Lower leg skin (tissue), 4 donors: ENCODE measurements at places on chromosomes 5 and 9. TPM values are rescaled to one million over a fixed set of nuclear protein-coding genes. Genes with fewer than 3 reads are reported as not detected.

DNA sequence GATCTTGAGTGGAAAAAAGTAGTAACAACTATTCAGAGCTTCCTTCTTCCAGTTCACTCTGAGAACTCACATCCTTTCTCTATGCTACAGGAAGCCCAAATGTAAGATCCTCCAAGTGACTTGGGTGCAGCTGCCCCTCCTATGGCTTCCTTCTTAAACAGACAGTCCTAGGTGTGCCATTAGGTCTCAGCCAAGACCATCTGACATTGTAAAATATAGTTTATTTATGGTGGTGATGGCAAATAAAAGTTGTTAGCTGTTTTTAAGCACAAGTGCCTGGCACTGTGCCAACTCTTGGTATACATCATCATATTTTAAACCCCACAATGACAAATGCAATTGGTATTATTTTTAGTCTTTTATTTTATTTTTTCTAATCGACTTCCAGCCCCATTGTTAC lies 58.1 kb downstream of the TMEM252 start:
- no peak for DNase-seq

Gene TXNDC15
- total RNA-seq: 71.7 TPM

DNA sequence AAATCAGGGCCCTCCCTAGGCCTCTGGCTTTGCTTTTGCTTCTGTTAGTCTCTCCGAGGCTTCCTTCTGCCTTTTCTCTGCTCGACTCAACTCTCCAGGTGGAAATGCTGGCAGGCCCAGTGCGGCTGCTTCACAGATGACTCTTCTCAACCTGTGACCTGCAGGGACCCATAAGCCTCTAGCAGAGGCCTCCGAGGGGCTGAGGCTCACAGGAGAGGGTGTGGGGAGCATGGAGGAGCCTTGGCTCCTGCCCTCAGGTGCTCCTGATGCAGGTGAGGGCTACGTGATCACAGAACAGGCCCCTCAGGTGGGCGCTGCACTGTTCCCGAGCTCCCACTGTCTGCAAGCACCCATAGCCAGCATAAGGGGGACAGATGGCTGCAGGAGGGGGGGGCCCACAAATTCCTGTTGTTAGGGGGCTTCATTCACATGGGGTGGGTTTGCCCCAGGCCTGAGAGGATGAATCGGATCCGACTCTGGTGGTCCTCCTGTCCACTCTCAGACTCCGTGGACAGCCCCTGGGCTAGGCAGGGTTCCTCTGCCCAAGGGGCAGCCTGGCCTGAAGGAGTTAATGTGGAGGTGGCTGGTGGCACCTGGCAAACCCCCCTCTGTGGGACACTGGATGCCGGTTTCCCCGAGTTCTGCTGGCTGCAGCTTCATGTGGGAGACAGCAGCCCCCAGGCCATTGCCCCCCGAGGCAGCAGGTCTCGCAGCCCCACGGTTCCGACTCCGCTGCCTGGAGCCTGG lies 10.9 kb upstream of the FCN2 start:
- no peak for DNase-seq

GRCh38 chr9:10876333-10876732 lies 263.5 kb upstream of the PTPRD start:
- DNase-seq: no peak

DNA sequence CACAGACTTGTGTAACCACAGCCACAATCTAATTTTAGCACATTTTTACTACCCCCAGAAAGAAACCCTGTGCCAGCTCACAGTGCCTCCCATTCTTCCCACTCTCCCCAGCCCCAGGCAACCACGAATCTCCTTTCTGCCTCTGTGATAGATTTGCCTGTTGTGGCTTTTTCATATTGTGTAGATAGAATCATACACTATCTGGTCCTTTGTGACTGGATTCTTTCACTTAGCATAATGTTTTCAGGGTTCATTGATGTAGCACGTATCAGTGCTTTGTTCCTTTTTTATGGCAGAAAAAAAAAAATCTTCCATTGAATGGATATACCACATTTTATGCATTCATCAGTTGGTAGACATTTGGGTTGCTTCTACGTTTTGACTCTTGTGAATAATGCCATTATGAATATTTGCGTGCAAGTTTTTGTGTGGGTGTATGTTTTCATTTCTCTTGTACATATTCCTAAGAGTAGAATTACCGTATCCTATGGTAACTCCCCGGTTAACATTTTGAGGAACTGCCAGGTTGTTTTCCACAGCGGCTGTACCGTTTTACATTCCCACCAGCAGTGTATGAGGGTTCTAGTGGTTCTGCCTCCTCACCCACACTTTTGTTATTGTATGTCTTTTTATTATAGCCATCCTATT lies 64.5 kb downstream of the RCL1 start:
- DNase-seq: no peak

GRCh38 chr9:22116758-22117157 lies 107.7 kb upstream of the CDKN2B start:
- DNase-seq: no peak

DNA sequence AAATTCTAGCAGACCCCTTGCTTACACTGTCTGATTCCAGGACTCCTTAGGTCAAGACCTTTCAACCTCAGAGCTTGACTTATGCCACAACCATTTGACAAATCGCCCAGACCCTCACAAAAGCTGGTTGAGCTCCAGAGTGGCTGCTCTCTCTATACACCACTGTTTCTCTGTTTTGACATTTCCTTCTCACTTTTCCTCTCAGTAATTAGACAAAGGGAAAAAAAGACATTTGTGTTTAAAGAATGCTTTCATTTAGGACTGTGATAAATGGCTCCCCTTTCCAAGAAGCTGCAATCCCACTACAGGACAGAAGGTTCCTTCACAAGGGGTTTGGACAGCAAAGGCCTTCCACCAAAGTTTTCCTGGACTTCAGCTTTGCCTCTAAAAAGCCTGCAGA lies 601.3 kb downstream of the NR2F1-AS1 start:
- no peak for DNase-seq

Gene SLC6A19
- total RNA-seq: not detected

DNA sequence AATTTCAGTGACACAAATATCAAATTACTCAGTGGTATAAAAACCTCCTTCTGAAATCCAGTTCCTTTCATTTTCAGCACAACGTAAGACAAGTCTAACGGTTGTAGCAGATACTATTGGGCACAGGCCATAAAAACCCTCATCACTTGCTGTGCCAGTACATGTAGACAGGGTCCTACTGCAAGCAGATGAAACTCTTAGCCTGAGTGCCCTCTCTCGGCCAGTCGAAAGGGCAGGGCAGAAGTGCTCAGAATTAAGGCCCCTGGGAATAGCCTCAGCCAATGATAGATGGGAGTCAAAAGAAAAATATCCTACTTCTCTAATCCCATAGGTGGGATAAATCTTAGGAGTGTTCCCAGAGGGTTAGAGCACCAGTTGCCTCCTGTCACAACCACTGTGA lies 168.5 kb upstream of the FER start:
- no peak for DNase-seq

Gene CAMK2A
- 0.23 TPM for total RNA-seq

- no peak for DNase-seq
Observed at GRCh38 chr5:146890066-146890465, 11.5 kb upstream of the PPP2R2B start.

Gene CIZ1
- total RNA-seq: 80.4 TPM

Gene CATSPER3
- 0.23 TPM for total RNA-seq

DNA sequence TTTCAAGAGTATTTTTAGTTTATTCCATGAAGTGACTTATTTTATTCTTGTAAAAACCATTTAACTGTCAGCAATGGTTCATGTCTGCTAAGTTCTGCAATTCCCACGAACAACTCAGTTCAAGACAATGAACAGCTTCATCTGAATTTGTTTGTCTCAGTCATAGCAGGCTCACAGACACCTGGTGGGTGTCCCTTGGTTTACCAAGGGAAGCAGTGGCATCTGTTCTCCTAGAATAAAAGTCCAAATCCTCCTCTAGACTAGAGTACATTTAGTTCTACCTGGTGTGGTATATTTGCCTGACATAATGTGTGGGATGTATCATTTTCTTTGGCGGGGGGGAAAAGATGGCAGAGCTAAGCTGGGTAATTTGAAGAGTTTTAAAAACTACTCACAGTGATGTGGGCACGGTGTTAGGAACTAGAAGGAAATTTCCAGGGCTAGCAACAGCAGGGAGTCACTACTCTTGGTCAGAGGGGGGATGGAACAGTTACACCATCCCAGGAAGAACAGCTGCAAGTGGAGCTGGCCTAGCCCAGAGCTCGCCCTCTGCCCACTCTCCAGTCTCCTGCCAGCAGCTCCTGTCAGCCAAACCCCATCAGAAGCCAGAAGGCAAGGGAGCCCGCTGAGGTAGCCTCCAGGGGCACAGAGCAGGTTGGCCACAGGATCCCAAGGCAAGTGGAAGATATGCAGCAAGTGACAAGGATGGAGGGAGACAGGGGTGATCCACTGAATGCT lies 100.3 kb downstream of the PJA2 start:
- DNase-seq: no peak

Gene IL5
- not detected for total RNA-seq

DNA sequence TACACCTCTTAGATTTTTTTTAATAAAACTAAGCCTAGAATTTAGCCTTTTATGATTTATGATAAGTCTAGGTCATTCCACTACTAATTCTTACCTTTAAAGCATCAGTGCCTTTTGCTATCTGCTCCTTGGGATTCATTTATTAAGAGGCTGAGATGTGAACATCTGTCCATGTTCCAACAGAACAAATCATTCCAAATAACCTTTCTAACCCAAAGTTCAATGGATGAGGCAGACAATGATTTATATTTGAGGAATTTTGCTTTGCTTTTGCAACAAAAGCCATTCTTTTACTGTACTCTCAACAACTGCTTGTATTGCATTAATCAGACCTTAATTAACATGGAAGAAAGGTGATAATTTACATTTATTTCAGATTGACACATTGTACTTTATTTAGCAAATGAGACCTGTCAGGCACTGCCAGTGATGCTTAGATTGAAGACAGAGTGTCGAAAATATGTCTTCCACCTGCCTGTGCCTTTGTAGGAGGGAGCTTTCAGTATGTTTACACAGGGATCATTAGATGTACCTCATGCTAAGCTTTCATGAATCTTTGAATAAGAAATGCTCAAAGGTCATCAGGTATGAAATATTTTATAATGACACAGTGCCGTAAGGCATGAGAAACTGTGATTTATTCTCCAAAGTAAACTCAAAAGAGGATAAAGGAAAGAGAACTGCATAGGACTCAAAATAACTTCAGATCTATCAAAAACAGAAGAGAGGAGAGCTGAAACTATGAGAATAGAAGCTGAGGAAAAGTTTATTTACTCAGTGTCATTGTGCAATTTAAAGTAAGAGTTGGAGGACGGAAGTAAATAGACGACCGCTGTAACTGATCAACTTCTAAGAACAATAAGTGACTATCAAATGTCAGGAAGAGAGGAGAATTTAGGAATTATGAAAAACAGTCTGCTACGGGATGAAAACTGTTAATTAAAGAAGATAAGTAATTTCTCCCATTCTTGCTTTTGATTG lies 36.7 kb upstream of the IZUMO3 start:
- DNase-seq: no peak

Gene PTGER4
- 14.6 TPM for total RNA-seq
